Activated CD4-positive, alpha-beta T cell treated with anti-CD3 and anti-CD28 coated beads, Interleukin-2, amount 50 U/mL, for 16 hours (primary cell): ENCODE measurements at places on chromosomes 7 and 10.

GRCh38 chr7:53744403-53744760 lies 708.9 kb downstream of the POM121L12 start:
- DNase-seq = no peak

DNA sequence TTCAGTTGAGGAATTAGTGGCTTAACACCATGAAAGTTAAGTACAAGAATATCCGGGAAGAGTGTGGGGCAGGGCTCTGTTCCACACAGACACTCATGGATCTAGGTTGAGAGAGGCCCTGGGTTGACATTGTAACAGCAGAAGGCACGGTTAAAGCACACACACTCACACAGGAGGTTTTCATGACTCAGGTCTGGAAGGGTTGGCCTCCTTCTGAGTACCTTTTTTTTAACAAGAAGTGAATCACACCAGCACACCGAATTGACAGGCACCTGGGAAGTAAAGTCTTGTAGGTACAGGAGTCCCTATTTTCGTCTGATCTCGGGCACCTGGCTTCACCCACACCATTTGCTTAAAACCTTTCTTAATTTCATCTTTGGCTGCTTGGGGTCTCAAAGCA lies 509.4 kb upstream of the ADARB2 start:
- no peak for DNase-seq

DNA sequence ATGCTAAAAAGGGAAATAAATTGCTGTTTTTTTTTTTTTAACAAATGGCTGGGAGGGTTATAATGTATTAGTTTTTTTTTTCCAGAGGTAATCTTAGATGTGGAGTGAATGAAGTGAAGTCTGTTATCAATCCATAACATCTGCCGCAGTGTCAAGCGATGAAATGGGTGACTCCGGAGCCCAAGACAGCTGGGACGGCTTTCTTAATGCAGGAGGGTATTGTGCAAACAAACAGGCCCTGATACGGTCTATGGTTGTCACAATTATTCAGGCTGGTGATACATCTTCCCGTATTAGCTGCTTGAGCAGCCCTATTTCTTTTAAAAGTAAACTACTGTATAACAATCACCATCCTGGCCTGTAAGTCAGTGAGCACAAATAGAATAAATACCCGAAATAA lies 1231.2 kb downstream of the GATA3 start:
- no peak for DNase-seq

DNA sequence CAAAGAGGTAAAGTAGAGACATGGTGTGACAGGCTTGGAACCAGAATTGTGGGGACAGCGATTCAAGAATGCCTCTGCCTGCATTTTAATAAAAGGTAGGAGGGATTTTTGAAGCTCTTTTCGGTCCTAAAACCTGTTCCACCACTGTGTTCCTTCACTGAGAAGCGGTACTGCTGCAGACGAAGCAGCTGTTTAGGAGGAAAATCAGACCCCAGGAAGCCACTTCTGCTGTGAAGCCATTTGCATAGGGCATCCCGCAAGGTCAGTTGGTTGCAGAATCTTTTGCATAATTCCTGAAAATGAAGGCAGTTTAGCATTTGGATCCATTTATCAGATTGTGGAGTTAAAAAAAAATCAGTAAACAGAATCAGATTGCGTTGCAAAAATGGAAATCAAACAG lies 183.3 kb upstream of the PRKCQ start:
- no peak for DNase-seq

DNA sequence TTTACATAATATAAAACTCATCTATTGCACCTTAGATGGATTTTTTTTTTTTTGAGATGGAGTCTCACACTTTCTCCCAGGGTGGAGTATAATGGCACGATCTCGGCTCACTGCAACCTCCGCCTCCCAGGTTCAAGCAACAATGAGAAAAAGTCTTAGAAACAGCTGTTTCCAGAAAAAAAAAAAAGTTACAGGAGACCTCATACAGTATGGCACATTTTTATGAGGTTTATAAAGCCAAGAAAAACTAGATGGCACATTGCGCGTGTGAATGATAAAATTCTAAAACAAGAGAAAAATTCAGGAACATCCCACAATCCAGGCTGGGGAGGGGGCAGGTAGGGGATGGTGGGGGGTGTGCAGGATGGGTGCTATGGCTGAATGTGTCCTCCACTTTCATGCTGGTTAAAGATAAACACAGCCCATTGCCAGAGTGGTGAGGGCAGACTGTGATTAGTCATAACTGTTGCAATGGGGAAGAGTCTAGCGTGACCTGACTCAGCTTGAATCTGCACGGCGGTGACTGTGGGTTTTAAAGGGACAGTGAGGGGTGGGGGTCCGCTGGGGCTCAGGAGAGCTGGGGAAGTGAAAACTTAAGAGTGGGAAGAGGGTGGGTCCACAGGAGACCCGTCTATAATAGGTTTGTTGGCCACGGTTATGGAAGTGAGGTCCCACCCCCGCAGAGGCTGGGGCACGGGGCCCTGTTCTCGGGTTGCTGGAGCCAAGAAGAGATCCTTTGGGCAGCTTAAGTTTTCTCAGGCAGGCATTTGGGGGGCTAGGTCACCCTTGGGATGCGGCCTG lies 11.9 kb upstream of the LRRC27 start:
- DNase-seq = peak; percentile 88

DNA sequence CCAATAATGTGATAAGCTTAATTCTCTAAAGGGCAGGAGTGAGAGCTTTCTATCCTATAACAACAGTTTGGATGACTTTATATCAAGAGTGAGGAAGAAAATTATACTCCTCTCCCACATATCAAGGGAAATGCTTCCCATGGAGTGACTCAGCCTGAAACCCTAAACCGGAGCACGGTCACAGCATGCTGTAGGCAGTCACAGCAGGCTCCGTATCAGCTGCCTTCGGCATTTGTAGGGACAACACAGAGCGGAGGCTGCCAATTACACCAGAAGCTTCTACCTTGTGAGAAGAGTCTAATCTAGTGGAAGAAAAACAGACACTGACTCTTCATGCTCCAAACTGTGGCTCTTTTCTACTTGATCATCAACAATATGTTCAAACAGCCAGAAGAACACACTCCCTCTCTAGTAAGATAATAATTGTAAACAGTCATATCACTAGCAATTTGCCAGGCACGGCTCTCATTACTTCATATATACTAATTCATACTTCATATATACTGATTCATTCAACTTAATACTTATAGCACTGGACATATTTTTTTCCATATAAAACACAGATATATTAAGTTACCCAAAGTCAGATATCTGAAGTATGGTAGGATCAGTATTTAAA lies 65.9 kb downstream of the DGKB start:
- no peak for DNase-seq

GRCh38 chr10:44587488-44588318 lies 202.8 kb upstream of the CXCL12 start:
- DNase-seq = no peak

DNA sequence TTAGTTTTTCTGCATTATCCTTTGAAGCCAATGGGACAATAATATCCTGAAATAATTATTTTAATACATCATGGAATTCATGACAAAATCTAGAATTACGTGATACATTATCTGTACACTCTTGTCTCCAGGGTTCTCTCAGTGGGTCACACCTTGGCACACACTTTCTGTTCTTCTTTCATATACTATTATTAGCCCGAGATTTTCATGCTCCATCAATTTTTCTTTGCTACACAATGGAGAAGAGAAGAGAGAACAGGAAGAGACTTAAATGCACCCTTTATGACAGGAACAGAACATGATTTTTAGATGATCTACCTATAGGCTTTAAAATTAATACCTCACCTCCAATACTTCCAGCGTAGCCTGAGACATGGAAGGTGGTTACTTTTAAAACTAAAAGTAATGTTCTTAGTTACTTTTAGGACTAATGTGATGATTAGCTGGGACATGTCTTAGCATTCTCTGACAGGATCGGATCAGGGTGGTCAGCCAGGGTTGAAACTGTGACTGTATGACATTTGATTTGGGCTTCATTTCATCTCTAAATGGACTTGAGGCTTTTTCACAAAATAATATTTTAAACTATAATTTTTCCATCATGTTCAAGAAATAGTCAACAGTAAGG lies 148.2 kb upstream of the WNT16 start:
- DNase-seq = no peak

GRCh38 chr7:27242555-27243339 lies at the start of gene EVX1:
Gene EVX1 (plus strand): TSS chr7:27242802. CDS start chr7:27243031, 229 bp downstream.
- DNase-seq = peak; percentile 45

GRCh38 chr7:100867776-100868485 lies 744 bp downstream of the TRIP6 start:
- DNase-seq = no peak
